ENCODE measurements at places on chromosomes 5 and 9.

DNA sequence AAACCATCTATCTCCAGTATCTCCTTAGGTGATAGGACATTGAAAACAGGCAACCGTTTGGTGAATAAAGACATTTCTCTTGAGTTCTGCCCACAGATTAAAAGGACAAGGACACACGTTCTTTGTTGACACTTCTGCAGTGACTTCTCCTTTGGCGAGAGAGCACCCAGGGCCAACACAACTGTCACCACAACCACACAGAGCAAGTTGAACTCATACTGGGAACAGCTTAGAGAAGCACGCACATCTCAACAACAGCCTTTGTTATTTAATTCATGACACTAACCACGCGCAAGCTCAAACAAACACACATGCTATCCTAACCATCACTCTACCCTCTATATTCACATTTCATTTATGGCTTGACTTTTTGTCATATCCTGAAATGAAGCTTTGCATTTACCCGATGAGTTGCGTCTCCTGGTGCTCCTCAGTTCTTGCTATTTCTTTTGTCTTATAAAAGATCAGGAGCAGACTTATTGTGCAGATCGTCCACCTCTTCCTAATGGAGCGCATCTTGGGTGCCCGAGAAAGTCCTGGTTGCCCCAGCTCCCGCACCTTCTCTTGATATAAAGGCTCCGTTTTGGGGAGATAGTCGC, 543 bp downstream of the ST8SIA4 start:
- no peak for DNase-seq

DNA sequence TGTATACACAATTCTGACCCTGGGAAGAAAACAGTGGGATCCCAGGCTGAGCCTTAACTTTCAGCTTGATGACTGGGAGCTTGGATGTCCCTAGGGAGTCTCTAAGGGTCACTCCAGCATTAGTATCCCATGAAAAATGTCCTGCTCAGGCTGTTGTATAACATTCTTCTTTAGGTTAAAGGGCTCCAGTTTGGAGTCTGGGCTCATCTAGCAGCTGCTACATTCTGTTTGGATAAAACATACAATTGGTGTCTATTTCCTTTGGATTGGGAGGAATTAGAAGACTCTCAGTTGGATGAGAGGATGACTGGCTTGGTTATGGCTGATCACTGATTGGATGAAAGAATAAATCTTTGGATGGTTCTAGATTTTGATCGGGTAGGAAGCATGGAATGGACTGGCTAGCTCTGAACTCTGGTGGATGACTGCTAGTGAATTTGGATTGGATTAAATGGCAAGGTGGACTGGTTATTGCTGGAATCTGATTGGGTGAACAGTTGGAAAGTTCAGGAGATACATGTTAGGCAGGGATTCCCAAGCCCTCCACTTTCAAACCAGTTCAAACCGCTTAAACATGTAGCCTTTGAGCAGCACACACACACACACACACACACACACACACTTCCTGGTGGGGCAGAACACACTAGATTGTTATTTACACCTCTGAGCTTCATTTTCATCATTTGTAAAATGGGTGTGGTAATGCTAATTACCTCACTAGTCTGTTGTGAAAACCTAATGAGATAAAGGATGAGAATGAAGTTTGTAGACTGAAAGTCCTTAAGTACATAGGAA, 7.1 kb upstream of the MYOZ3 start:
- DNase-seq: no peak

GRCh38 chr5:81855591-81855990, 104.7 kb upstream of the SSBP2 start:
- no peak for DNase-seq

DNA sequence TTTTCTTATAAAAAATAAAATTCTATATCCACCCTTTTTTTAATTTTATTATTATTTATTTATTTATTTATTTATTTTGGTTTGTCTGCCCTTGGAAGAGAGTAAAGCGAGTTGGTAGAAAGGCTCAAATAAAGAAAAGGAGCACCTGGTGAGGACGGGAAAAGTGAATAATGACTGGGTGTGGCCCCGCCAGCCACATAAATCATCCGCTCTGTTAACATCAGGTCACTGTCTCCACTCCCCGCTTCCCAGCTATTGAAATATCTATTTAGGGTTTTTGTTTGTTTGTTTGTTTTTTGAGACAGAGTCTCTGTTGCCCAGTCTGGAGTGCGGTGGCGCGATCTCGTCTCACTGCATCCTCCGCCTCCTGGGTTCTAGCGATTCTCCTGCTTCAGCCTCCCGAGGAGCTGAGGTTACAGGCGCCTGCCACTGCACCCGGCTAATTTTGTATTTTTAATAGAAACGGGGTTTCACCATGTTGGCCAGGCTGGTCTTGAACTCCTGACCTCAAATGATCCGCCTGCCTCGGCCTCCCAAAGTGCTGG, 844 bp downstream of the POLR3G start:
- no peak for DNase-seq

Data from activated gamma-delta T cell treated with anti-CD3 and anti-CD28 coated beads, Interleukin-2, amount 50 U/mL, for 16 hours (primary cell).